ENCODE measurements at places on chromosomes 11 and 22.

- no peaks in the 10 kb centered on the region for H3K4me1 ChIP-seq
- no peaks in the 10 kb centered on the region for H3K36me3 ChIP-seq
- no peak for DNase-seq
These were observed 32.6 kb upstream of the PRDM11 start for GRCh38 chr11:45113807-45114206.

- no peak for DNase-seq
- no peaks in the 10 kb centered on the region for H3K36me3 ChIP-seq
- no peaks in the 10 kb centered on the region for H3K27me3 ChIP-seq
- H3K4me1 ChIP-seq = no peaks in the 10 kb centered on the region
- no peak overlapping the region for H3K4me3 ChIP-seq
These were observed 225.0 kb downstream of the JRKL start for GRCh38 chr11:96614846-96615245.

DNA sequence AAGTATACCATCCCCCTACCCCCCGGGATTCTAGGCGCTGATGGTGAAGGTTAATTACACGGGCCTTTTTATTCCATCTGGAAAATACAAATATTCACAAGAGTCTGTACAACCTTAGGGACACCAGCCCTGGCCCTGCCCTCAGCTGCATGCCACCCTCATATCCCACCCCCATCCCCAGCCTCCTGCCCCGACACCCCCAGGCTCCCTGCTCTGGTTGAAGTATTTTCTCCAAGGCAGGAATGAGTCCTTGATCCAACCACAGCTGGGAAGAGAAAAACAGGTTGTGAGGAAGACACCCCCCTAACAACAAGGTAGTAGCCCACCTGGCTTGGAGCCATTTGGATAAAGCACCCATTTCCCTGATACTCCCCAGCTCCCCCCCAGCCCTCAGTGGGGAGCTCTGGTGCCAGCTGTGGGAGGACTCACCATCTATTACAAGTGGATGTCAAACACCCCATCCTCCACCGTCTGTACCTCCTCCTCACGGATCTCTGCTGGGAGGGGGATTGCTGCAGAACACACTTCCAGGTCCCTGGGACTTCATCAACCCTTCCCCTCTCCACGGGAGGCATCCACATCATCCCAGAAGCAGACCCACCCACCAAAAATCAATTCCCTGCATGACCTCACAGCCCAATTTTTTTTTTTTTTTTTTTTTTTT, 4.0 kb upstream of the NRXN2 start:
- no peak for DNase-seq
- H3K27ac ChIP-seq = no peak overlapping the region
- H3K36me3 ChIP-seq = peaks cover 51% of the 10 kb centered on the region

DNA sequence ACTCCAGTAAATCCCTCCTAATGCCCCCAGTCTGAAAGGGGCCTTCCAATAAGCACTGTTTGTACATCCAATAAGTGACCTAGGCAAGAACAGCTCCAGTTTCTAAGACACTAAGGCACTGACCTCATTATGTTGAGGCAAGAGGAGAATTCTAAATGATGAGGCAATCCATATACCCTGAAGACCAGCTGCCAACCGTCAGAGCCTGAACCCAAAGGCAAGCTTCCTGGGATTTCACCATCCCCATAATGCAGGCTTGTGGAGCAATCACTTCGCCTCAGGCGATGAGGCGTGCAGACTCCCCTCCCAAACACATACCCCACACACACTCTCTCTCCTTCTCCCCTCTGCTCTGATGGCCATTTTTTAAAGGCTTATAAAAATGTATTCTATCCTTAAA, 49.5 kb downstream of the LGR4 start:
- H3K4me3 ChIP-seq = no peak overlapping the region
- H3K27ac ChIP-seq = no peak overlapping the region
- H3K36me3 ChIP-seq = no peaks in the 10 kb centered on the region
- DNase-seq = no peak

DNA sequence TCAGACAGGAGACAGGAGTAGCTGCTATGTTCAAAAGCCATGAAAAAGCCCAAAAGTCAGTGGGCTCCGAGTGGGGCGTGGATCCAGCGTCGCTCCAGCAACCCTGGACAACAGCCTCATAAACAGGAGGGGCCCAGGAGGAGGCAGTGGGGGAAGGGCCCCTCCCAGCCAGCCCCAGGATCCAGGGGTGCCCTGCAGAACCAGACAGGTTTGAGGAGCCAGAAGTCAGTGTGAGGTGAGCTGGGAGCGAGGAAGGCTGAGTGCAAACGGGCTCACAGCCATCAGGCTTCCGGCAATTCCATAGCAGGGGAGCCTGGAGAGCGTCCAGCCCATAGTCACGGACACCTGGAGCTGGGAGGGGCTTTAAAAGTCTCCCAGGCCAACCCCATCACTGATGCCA, 217.7 kb downstream of the MN1 start:
- no peaks in the 10 kb centered on the region for H3K27me3 ChIP-seq
- H3K27ac ChIP-seq = no peak overlapping the region
- H3K4me3 ChIP-seq = no peak overlapping the region
- no peak for DNase-seq
- H3K36me3 ChIP-seq = no peaks in the 10 kb centered on the region

- no peak for DNase-seq
- H3K4me3 ChIP-seq = no peak overlapping the region
- H3K4me1 ChIP-seq = no peaks in the 10 kb centered on the region
- H3K36me3 ChIP-seq = no peaks in the 10 kb centered on the region
These were observed 200.8 kb downstream of the LUZP2 start for GRCh38 chr11:24697522-24698111.

GRCh38 chr22:39174498-39175352, 22.2 kb upstream of the CBX7 start:
- peak overlapping the region; percentile 78 for H3K27ac ChIP-seq
- H3K27me3 ChIP-seq = no peaks in the 10 kb centered on the region
- peak; percentile 49 for DNase-seq
- no peaks in the 10 kb centered on the region for H3K36me3 ChIP-seq
- H3K4me1 ChIP-seq = peaks cover 50% of the 10 kb centered on the region

Data from effector memory CD4-positive, alpha-beta T cell (primary cell).